ENCODE measurements at places on chromosomes 4 and X.

- DNase-seq: no peak
Observed at GRCh38 chr4:123621072-123621705, 224.6 kb downstream of the SPRY1 start.

- no peak for DNase-seq
Observed at GRCh38 chrX:74179071-74179470, 124.9 kb upstream of the ZCCHC13 start.

- no peak for DNase-seq
Observed at GRCh38 chrX:153793291-153793690, 884 bp downstream of the IDH3G start.

- no peak for DNase-seq
Observed at GRCh38 chr4:16006771-16007446, 43.9 kb upstream of the FGFBP2 start.

- no peak for DNase-seq
Observed at GRCh38 chr4:47213971-47214370, 182.6 kb downstream of the GABRB1 start.

- no peak for DNase-seq
Observed at GRCh38 chr4:13910556-13910955, 283.0 kb upstream of the BOD1L1 start.

DNA sequence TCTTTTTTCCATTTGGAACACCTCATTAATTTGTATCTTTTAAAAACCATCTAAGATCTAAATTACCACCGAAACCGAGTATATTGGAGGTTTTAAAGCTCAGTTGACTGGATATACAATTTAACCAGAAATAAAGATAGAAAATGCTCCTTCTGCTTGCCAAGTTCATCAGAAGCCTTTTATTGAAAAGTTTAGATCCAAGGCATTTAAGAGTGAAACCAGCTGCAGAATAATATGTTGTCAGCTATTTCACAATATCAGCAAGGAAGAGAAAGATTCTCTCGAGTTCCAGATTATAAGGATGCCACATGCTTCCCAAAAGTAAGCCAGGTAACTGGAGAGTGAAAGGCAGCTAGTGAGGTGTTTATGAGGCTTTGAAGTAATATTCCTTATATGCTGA, 217.4 kb downstream of the DCTD start:
- no peak for DNase-seq

DNA sequence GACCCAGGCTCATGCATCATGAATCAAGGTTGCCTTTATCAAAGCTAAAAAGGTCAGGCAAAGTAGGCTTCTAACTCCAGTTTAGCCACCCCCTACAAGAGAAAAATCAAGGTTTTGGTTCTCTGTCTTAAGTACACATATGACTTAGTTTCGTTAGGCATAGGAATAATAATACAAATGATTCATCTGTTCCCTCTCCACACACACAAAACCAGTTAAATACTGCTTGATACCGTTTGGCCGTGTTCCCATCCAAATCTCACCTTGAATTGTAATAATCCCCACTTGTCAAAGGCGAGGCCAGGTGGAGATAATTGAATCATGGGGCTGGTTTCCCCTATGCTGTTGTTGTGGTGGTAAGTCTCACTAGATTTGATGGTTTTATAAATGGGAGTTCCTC, 226.2 kb downstream of the HS6ST2 start:
- peak; percentile 7 for DNase-seq

- DNase-seq: no peak
Observed at GRCh38 chr4:3349116-3349515, 56.3 kb downstream of the RGS12 start.

DNA sequence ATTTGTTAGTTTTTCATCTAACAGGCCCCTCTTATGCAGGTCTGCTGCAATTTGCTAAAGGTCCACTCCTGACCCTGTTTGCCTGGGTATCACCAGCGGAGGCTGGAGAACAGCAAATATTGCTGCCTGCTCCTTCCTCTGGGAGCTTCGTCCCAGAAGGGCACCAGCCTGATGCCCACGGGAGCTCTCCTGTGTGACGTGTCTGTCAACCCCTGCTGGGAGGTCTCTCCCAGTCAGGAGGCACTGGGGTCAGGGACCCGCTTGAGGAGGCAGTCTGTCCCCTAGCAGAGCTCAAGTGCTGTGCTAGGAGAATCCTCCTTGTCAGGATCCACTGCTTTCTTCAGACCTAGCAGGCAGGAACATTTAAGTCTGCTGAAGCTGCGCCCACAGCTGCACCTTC, 30.5 kb downstream of the ATRX start:
- DNase-seq: no peak

DNA sequence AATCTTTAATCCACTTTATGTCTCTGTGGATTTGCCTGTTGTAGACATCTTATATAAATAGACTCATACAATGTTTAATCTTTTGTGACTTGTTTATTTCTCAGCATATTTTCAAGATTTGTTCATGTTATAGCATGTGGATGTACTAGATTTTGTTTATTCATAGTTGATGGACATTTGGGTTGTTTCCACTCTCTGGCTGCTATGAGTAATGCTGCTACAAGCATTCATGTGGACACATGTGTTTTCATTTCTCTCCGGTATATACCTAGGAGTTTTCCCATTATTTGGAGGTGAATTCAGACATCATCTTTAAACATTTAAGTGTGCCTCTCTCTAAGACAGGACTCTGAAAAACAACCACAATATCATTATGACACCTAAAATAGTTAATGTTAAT, 2.3 kb downstream of the IKBKG start:
- no peak for DNase-seq

DNA sequence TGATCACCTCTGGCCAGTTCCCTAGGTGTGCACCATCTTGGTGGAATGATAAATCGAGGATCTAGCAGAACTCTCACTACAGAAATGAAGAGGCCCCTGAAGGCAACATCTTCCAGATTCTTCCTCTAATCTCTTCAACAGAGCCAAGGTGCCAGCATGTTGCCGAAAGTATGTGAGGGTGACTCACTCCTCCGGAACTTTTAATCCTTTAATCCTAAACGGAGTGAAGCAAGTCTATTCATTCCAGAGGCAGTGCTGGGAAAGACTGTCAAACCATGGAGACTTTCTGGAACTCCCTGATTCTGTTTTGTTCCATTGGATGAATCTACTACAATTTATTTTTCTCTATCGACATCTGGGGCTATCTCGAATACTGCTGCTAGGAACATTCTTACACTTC, 68.7 kb downstream of the SUPT20HL2 start:
- no peak for DNase-seq

DNA sequence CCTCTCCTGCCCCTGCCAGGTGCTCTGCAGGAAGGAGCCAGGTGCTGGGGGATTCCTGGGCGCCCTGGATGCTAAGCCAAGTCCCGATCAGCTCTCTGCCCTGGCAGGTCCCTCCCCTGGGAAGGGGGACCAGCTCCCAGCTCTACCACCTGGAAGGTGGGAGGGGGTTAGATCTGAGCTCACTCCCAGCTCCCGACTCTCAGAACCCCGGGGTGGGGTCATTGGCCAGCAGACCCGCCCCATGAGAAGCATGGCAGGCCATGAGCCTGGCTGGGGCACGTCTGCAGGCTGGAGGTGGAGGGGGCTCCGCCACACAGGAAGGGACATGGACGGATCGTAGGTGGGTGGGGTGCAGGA, 83.4 kb upstream of the NKX1-1 start:
- no peak for DNase-seq

GRCh38 chrX:123138473-123138872, 45.6 kb upstream of the GRIA3 start:
- no peak for DNase-seq

DNA sequence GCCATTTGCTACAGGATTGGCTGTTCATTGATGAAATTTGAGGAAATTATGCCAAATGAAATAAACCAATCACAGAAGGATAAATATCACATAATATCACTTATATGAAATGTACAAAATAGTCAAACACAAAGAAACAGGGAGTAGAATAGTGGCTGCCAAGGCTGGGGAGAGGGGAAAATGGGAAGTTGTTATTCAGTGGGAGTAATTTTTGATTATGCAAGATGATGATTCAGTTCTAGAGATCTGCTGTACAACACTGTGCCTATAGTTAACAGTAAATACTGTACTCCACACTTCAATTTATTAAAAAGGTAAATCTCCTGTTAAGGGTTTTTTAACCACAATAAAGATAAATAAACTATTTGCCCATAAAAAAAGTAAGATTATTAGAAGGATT, 101.1 kb downstream of the TMA16 start:
- DNase-seq: no peak

DNA sequence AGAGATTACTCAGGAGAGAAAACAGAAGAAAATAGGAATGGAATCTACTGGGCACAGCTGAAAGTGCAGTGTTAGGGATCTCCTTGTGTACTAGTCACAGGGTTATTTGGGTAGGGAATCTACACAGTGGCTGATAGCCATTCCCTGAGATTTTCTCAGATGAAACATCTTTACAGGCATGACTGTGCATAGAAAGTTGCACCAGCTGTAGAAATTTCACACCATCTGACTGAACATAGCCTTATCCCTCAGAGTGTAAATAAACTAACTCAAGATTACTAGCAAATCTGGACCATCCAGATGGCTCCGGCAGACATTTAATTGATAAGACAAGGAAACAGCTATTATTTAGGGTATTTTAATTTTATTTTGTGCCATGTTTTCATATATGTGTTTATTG, 2053.5 kb upstream of the TENM3 start:
- DNase-seq: no peak

- no peak for DNase-seq
Observed at GRCh38 chr4:187478292-187479140, 517.1 kb upstream of the ZFP42 start.

- DNase-seq: no peak
Observed at GRCh38 chr4:76767983-76768382, 130.0 kb downstream of the SOWAHB start.

- DNase-seq: no peak
Observed at GRCh38 chr4:10096978-10097335, 19.6 kb downstream of the WDR1 start.

DNA sequence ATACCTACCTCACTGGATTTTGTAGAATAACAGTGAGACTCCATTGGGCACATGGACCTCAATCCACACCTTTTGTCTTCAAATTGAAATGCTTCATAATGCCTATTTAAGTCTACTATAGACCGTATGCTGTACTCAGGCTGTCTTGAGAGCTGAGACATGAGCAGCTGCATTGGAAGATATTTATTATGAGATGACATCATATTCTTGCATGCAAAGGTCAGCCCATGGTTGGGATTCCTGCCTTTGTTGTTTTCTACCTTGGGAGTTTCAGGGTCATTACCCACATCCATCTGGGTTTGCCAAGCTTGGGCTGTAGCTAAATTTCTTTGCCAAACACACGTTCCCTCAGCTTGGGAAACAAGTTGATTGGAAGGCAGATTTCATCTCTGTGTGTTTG, 33.2 kb upstream of the MAMLD1 start:
- DNase-seq: no peak

GRCh38 chrX:1011691-1012283, 200.7 kb downstream of the CRLF2 start:
- DNase-seq: peak; percentile 10

DNA sequence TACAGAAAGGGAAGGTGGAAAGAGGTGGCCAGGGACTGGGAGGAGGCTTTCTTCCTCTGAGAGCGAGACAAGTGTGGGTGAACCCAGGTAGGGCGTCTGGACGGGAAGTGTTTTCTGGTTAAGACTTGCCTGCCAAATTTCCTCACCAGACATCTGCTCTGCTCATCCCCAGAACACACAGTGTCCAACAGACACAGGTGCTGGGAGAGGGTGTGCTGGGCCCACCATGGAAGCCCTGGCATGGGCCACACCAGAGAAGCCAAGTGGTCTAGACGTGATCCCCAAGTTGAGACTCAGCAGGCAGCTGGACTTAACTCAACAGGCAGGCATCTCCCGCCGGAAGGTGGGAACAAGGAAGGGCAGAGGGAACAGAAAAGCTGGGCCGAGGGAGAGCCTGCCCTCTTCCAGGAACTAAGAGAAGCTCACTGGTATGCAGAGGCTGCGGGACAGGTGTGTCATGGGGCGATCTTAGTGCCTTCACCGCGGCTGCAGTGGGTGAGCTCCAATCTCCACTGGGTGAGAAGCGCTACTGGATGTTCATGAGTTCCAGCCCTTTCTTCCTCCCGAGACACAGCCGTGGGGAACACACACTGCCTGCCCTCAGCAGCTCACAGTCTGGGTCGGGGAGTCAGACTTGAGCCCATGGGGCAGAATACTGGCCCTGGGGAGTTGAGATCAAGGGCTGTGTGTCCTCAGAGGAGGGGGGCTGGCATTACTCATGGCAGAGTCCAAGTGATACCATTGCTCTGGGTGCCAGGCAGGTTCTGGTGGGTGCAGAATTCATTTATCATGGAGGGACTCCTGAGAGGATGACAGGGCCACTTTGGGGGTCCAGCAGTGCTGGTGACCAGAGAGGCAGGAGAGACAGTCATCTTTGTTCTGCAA, 110.2 kb downstream of the CPZ start:
- no peak for DNase-seq

- DNase-seq: no peak
Observed at GRCh38 chrX:39734174-39734776, 363.5 kb downstream of the BCOR start.

DNA sequence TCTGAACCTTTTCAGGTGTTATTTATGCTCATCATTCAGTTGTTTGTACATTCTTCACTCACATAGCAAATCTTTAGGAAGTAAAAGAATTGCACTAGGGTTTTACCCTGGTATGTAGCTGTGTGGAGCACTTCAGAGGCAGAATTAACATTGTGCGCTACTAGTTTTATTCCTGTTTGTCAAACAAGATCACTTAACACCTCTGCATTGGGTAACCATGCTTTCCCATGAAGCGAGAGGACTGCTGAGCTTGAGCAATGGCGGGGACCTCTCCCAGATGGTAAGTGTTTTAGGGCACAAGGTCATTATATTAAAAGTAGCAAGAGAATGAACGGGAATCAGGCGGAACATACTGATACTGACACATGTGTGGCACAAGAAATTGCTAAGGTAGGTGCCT, 59.2 kb downstream of the SHROOM3 start:
- no peak for DNase-seq

DNA sequence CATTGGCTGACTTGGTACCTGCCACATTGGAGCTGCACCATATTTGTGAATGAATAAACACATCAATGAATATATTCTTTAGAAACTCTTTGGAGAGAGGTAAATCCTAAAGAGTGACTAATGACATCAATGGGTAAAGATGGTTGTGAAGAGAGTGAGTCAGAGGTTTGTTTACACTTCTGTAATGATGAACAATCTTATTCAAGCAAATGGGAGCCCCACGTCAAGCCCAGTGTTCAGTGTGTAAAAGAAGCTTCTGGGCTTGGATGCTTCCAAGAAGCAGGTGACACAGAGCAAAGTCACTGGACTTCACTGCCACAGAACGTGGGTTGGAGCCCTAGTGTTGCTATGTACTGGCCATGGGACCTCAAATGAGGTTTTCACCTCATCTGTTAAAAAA, 319.0 kb downstream of the STK32B start:
- DNase-seq: no peak

DNA sequence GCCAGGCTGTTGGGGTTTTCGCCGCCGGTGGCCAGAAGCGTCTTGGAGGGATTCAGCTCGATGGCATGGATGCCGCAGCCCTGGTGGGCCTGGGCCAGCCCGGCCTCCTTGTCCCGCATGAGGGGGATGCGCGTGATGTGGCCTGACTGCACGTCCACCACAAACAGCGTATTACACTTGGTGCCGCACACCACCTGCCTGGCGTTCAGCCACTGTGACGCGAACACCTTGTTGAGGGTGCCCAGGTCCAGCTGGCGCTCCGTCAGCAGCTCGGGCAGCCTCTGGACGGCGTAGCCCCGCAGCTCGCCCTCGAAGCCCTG, 728 bp downstream of the DCAF12L2 start:
- DNase-seq: no peak

GRCh38 chr4:99617374-99617773, 40.3 kb downstream of the C4orf54 start:
- no peak for DNase-seq

Measured in activated naive CD4-positive, alpha-beta T cell treated with anti-CD3 and anti-CD28 coated beads for 36 hours (primary cell).